Activated naive CD4-positive, alpha-beta T cell treated with anti-CD3 and anti-CD28 coated beads, Interleukin-2, amount 10 ng/mL, durations not matched to agents 7 days and 5 days (primary cell): ENCODE measurements at places on chromosomes 5 and 9.

DNA sequence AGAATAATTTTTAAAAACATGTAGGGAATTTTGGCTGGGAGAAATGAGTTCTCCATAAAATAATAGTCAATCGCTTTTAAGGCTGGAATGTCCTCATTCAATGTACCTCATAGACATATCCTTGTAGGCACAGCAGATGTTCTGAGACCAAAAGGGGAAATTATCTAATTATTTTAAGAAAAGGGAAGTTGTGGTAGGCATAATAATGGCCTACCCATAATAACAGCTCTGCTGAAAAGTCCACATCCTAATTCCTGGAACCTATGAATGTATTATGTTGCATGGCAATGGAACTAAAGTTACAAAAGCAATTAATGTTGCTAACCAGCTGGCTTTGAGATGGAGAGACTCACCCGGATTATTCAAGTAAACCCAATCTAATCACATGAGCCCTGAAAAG lies 216.1 kb downstream of the TRIM36 start:
- H3K27ac ChIP-seq, result no peak overlapping the region
- no peaks in the 10 kb centered on the region for H3K4me1 ChIP-seq
- H3K27me3 ChIP-seq, result no peaks in the 10 kb centered on the region

GRCh38 chr5:142810081-142810480 lies 39.9 kb downstream of the ARHGAP26 start:
- H3K4me3 ChIP-seq, result no peak overlapping the region
- H3K27ac ChIP-seq, result no peak overlapping the region
- H3K4me1 ChIP-seq, result peaks cover 20% of the 10 kb centered on the region
- H3K36me3 ChIP-seq, result no peaks in the 10 kb centered on the region
- no peak for DNase-seq
- H3K27me3 ChIP-seq, result no peaks in the 10 kb centered on the region

GRCh38 chr5:107576155-107576554 lies 94.6 kb downstream of the EFNA5 start:
- peaks cover 11% of the 10 kb centered on the region for H3K4me1 ChIP-seq
- no peak overlapping the region for H3K4me3 ChIP-seq
- no peak overlapping the region for H3K27ac ChIP-seq
- peaks cover 25% of the 10 kb centered on the region for H3K27me3 ChIP-seq
- DNase-seq, result no peak

DNA sequence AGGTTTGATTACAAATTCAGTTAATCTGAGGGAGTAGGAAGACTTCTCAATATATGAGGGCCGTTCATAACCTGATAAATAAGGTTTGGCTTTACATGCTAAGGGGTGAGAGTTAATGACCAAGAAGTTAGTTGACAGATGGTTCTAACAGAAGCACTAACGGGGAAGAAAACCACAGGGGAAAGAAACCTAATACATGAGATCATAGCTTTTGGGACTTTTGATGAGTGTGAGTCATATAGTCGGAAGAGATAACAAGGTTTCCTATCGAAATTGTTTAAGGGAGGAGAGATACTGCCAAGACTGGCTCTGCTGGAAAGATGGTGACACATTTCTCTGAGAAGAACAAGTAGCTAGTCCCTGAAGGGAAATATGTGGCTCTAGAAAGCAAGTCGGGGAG lies 140.1 kb downstream of the COX7C start:
- H3K4me1 ChIP-seq, result no peaks in the 10 kb centered on the region
- no peak overlapping the region for H3K27ac ChIP-seq
- H3K36me3 ChIP-seq, result no peaks in the 10 kb centered on the region
- no peak overlapping the region for H3K4me3 ChIP-seq
- H3K27me3 ChIP-seq, result no peaks in the 10 kb centered on the region
- DNase-seq, result no peak

DNA sequence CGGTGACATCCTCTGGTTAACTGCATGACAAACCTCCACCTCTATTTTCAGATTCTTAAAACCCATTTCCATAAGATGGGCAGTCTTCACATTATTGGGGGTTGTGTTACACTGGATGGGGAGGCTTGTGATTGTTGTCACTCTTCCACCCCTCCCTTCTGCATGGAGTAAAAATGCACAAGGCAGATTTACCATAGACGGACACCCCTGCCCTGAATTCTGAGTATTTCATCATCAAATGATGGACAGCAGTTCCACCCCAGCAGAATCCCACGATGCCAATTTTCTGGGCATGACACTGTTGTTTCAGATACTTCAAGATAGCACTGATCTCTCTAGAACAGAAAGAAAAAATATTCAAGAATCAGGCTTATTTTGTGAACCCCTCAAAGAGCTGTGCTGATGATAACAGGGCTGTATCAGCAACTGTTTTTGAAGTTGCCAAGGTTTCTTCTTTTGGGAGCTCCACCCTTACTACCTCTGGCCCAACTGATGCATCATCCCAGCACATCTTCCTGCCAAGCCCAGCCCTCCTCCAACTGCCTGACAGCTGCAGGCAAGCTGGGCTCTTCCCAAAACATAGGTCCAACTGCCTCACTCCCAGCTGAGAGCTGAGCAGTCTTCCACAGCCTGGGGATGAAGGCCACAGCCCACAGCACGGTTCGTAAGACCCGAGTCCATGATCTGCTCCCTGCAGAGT lies 21.4 kb downstream of the CMBL start:
- DNase-seq, result no peak
- H3K27me3 ChIP-seq, result peaks cover 10% of the 10 kb centered on the region
- H3K27ac ChIP-seq, result no peak overlapping the region
- H3K36me3 ChIP-seq, result no peaks in the 10 kb centered on the region

DNA sequence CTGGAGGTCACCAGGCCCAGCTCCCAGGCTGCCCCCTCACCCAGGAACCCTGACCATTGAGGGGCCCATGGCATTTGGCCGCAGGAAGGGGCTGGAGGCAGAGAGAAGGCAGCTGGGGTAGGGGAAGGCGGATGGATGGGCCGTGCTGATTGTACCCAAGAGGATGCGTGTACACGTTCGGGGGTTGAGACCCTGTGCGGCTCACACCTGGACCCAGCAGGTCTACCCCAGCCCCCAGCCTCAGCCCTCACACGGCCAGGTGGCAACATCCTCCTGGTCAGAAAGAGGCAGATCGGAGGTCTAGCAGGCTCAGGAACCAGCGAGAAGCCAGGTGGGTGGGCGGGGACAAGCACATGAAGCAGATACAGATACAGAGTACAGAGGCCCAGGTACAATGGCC lies 33.7 kb downstream of the NACC2 start:
- no peaks in the 10 kb centered on the region for H3K4me1 ChIP-seq
- no peak overlapping the region for H3K4me3 ChIP-seq
- no peak overlapping the region for H3K27ac ChIP-seq

- no peaks in the 10 kb centered on the region for H3K4me1 ChIP-seq
- no peak overlapping the region for H3K27ac ChIP-seq
- no peaks in the 10 kb centered on the region for H3K36me3 ChIP-seq
- peaks cover 16% of the 10 kb centered on the region for H3K27me3 ChIP-seq
Measured at GRCh38 chr5:68533571-68534084, 318.1 kb downstream of the PIK3R1 start.

DNA sequence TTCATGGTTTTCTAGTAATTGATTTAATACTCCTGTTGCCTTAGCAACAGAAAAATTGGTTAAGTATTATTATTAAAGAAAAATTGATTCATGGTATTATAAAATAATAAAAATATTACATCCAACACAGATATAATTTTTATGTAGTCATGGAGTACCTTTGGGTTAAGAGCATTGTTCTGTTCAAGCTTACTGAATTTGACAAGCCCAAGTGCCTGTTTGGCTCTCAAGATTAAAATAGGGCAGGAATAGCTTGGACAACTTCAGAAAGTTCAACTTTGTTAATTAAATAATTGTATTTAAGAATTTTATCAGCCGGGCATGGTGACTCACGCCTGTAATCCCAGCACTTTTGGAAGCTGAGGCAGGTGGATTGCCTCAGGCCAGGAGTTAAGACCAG lies 82.0 kb downstream of the NIPBL start:
- no peaks in the 10 kb centered on the region for H3K4me1 ChIP-seq
- peaks cover 30% of the 10 kb centered on the region for H3K36me3 ChIP-seq
- no peak for DNase-seq
- H3K27ac ChIP-seq, result no peak overlapping the region
- H3K27me3 ChIP-seq, result no peaks in the 10 kb centered on the region

DNA sequence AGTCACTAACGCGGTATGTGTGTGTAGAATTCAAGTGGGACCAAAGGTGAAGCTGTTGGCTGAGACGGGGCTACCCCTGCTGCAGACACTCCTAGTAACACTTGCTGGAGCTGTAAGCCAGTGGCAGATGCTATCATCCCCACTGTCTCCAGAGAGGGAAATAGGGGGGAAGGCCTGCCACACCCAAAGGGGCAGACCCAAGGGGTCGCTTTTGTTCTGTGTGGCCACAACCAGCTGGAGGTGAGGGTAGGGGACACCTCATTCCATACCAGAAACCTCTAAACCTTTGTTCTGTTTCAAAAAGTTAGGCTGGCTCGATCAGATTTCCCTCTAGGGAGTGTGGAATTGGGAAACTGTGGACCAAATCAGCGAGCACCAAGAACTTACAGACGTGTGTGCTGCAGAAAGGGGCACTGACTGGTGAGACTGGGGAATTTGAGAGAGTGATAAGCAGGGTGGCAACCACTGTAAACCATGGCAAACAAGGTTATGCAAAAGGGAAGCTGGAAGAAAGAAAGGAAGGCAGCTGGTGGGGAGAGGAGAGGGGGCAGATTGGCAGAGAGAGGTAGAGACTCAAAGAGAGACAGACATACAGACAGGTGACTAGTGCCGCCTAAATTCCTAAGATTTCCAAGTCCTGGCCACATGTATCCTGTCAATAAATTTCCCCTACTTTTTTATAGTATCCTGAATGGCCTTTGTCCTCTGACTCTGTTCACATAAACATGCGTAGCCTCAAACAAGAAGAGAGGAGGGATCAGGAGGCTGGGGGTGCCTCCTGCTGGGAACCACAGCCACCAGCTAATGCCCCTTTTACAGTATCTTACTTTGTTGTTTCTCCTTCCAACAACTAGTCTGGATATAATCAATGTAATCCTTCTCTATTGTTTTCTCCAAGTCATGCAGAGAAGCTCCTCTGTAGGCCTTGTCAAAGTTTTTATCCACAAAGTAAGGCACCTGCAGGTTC lies 15.6 kb upstream of the SPATA24 start:
- H3K27ac ChIP-seq, result no peak overlapping the region
- DNase-seq, result peak; percentile 7
- peaks cover 24% of the 10 kb centered on the region for H3K36me3 ChIP-seq
- H3K4me3 ChIP-seq, result no peak overlapping the region
- H3K27me3 ChIP-seq, result no peaks in the 10 kb centered on the region

DNA sequence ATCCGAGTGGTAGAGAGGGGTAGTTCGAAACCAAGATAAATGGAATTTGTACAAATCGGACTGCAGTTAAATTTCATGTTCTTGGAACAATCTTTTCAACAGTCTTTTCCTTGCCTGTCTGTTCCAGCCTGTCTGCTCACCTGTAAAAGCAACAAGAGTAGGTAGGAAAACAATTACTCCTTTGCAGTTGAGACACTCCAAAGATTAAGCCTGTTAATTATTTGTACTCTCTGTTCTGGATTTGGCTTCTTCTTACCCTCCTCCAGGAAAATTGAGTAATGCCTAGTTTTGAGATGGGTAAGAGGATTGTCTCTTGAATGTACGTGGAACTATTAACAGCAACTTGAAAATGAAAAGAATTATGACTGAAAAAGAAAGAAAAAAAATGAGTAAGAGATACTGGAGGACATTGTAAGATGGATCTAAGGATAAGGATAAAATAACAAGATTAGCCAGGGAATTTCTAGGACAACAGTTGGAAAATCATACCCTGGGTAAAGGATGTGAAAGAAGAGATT lies 24.3 kb downstream of the SPAAR start:
- peaks cover 9% of the 10 kb centered on the region for H3K27me3 ChIP-seq
- no peak overlapping the region for H3K27ac ChIP-seq

DNA sequence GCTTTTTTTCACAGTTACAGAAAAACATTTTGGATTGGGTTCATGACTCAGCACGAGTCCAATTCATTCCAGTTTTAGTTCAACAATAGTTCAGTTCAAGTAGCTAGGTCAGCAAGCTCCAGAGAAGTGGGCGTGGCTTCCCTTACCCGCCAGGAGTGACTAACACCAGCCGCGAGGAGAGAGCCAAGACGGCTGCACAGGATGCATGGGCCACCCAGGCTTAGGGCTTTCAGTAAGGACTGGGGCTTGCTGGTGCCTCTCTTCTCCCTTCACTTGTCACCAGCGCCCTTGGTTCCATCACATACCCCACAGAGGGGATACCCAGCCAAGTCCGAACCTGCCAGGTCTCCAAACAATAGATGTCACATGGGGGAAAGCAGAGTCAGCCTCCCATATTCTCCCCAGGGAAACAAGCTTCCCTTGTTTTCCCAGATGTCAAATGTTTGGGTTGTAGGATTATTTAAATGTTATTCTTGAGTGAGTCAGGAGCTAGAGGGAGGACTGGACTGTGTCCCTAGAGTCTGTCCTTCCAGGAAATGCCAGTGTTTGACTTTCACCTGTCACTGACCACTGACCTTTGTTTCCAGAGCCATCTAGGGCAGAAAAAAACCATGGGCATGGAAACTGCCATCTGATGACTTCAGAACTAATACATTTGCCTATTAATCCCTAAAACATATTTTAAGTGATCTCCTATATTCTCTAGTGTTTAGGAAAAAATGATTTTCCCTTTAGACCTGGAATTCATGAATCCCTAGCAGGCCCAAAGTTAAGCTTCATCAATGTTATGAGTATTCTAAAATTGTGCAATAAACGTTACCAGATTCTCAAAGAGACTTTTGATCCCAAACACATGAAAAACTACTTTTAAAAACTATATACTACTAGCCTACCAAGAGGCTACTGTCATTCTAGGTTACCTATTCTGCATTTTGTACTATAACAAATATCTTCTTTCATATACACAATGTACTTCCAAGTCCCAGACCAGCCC lies 51.9 kb downstream of the NIPAL4 start:
- peaks cover 77% of the 10 kb centered on the region for H3K36me3 ChIP-seq
- peak overlapping the region; percentile 42 for H3K27ac ChIP-seq
- peaks cover 15% of the 10 kb centered on the region for H3K4me1 ChIP-seq
- H3K4me3 ChIP-seq, result no peak overlapping the region
- H3K27me3 ChIP-seq, result peaks cover 6% of the 10 kb centered on the region
